Stimulated activated CD8-positive, alpha-beta memory T cell treated with anti-CD3 and anti-CD28 coated beads, Interleukin-4, amount 100 ng/mL, for 4 hours (primary cell): ENCODE measurements at places on chromosomes 11 and 22.

DNA sequence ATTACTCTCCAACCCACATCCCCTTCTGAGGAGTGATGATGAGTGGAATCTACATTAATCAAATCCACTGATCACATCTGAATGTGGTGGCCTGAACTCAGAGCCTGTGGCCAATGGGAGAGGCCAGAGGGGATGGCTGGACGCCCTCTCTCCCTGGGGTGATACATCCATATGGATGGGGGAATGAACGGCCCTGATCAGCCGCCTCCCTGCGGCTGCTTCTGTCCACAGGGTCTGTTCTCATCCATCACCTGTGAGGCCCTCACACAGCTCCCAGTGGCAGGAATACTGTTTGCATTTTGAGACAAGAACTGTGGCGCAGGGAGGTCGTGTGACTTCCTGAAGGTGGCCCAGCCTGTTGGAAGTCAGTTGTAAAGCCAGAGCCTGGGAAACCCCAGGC lies 78.3 kb upstream of the SHISAL1 start:
- no peak for DNase-seq

DNA sequence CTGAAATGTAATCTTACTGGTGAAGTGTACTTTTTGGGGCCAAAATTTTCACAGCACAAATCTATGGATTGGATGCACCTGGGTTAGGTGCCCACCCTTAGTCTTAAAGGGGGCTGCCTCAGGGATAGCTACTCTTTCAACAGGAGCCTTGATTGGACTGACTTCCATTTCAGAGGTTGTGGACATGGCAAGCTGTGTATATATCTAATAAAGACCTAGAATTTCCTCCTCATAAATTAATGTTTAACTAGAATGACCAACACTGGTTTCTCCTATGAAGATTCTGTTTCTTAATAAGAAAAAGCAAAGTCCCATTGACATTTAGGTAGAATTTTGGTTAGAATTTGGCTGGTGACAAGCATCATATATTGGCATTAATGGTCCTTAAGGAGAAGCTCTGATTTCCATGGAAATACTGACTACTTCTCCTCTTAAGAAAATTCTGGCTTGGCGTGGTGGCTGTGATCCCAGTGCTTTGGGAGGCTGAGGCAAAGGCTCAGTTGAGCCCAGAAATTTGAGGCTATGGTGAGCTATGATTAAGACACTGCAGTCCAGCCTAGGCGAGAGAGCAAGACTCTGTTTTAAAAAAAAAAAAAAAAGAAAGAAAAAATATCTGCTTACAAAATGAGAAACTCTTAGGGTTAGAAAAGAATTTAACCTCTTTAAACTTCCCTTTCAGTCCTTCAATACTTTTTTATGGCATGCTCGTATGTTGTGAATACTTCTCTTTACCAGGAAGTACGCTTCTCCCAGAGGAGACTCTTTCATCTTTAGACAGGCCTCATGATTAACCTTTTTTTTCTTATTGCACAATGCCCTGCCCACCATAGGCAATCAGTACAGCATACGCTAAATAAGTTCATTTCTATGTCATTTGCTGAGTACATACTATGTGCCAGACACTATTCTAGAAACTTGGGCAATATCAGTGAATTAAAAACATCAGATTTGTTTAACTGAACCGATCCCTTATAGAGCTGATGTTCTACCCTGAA lies 77.2 kb downstream of the PRR5L start:
- DNase-seq = no peak

- no peak for DNase-seq
Measured at GRCh38 chr11:73321604-73322381, 13.7 kb downstream of the ARHGEF17 start.

DNA sequence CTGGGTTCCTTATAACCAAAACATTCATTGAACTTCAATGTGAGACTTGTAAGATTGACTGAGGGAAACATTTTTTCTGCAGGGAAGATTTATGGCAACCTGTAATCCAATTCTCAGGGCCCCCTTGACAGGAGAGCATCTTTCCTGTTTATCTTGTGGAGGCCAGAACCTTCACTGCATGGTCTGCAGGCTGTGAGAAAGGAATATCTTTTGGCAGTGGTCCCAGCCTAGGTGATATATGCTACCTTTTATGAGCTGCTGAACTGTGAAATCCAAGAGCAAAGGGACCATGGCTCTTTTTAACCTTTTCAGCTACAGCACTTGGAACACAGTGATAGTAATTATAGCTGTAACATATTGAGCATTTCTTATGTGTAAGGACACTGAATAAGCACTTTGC lies 590.2 kb upstream of the B3GAT1 start:
- DNase-seq = no peak

GRCh38 chr11:73205661-73206343 lies 12.3 kb upstream of the P2RY2 start:
- DNase-seq = no peak

- DNase-seq = no peak
Measured at GRCh38 chr11:65492637-65493366, 6.0 kb upstream of the MALAT1 start.

- DNase-seq = no peak
Measured at GRCh38 chr11:110689306-110689705, 22.9 kb downstream of the ARHGAP20 start.
